ENCODE measurements at places on chromosomes 11 and 22. TPM values are rescaled to one million over a fixed set of nuclear protein-coding genes. Genes with fewer than 3 reads are reported as not detected.

- peak overlapping the region; percentile 91 for H3K27ac ChIP-seq
- peak overlapping the region; percentile 100 for H3K4me3 ChIP-seq
- H3K4me1 ChIP-seq, result peaks cover 48% of the 10 kb centered on the region
- H3K27me3 ChIP-seq, result no peaks in the 10 kb centered on the region
Observed at GRCh38 chr22:41469218-41469851, 418 bp downstream of the ACO2 start.

DNA sequence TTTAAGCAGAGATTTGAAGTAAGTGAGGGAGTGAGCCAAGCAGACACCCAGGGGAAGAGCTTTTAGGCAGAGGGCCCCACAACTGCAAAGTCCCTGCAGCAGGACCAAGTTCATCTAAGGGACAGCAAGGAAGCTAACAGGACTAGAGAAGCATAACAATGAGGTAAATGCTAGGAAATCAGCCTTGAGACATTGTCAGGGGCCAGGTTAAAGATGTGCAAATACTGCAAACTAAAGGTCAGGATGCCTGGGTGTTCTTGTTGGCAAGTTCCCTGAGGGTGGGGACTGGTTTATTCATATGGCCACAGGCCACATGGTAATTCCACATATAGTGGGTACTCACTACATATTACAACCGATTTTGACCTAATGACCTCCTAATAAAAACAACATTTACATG, 399.2 kb upstream of the NARS2 start:
- H3K4me3 ChIP-seq, result no peak overlapping the region
- H3K4me1 ChIP-seq, result no peaks in the 10 kb centered on the region
- H3K27me3 ChIP-seq, result no peaks in the 10 kb centered on the region
- DNase-seq, result no peak

DNA sequence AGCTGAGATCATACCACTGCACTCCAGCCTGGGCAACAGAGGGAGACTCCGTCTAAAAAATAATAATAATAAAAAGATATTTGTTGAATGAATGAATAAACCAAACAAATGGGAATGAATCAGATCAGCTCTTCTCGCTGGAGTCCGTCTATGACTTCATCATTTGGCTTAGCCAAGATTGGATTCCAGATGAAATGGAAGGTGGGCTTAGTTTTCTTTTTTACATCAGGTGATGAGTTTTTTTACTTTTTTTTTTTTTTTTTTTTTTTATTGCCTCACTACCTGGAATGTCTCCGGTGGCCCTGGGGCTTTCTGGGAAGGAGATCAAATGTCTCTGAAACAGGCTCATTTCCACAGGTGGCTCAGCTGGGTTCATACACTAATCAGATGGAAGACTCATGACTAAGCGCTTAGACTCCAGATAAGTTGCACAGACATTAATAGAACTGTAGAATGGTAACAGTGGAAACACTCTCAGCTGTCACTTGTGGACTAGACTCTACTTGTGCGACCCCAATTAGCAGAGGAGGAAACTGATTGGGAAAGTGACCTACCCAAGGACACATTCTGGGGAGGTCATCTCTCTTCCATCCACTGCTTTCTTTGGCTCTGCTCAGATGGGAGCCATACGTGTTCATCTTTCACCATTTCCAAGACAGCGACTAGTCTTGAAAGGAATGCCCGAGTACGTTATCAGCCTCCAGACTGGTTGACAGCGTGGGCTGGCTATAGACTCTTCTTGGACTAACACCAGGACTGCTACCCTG, 20.5 kb upstream of the RBFOX2 start:
- H3K27me3 ChIP-seq, result no peaks in the 10 kb centered on the region
- no peak overlapping the region for H3K4me3 ChIP-seq
- no peaks in the 10 kb centered on the region for H3K4me1 ChIP-seq
- no peak for DNase-seq
- no peaks in the 10 kb centered on the region for H3K36me3 ChIP-seq

APLNR gene
- 11.2 TPM for total RNA-seq
